ENCODE measurements at places on chromosomes 5 and 9. TPM values are rescaled to one million over a fixed set of nuclear protein-coding genes. Genes with fewer than 3 reads are reported as not detected.

SPINK7 gene
- not detected for polyA plus RNA-seq

SAPCD2 gene
- 0.27 TPM for polyA plus RNA-seq

TLN1 gene
- 32.9 TPM for polyA plus RNA-seq

GRCh38 chr5:175689147-175689991, 31.5 kb downstream of the HRH2 start:
- no peaks in the 10 kb centered on the region for H3K27me3 ChIP-seq
- no peak for DNase-seq
- H3K4me3 ChIP-seq: no peak overlapping the region
- H3K36me3 ChIP-seq: no peaks in the 10 kb centered on the region
- peak overlapping the region; percentile 4 for H3K27ac ChIP-seq

- H3K36me3 ChIP-seq: no peaks in the 10 kb centered on the region
- DNase-seq: no peak
Measured at GRCh38 chr5:128966375-128966774, 1.1 kb downstream of the SLC27A6 start.

DNA sequence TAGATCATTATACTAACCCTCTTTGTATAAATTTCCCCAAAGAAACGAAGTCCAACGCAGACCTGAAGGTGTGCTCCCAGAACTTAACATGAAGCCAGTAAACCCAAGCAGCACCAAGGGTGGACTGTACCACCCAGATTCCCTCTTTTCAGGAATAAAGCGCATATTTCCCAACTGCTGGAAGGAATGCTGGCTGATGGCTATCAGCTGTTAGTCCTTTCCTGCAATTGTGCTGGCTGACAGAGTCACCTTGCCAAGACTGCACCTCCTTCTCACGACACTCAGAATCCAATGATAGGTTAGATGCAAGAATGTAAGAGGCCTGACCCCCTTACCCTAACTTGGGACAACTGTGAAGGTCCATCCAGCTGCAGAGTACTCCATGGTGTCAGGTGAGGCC, 93.9 kb downstream of the MAPKAP1 start:
- no peak overlapping the region for H3K27ac ChIP-seq
- H3K36me3 ChIP-seq: no peaks in the 10 kb centered on the region
- no peaks in the 10 kb centered on the region for H3K27me3 ChIP-seq

DNA sequence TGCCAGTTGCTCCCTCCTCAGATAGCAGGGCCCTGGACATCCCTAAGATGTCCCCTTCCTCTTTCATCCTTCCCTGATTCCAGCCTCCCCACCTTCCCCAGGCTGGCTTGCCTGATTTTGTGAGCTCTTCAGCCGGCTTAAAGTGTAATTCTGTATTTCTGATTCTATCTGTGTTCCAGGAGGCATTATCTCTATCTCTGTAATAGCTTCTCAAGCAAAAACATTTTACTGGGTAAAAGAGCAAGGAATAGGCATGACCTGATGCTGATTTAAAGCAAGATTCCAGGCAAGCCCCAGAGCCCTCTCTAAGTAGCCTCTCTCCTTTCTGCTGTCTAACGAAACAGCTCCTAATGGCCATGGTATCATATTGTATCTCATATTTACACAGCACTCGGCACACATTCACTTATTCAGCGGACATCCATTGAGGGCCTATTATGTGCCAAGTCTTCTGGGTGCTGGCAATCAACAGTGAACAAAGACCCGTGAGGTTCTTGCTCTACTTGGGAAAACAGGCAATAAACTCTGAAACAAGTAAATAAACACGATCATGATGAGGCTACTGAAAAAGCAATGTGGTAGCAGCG, 100.9 kb upstream of the MSX2 start:
- H3K4me3 ChIP-seq: no peak overlapping the region
- no peaks in the 10 kb centered on the region for H3K4me1 ChIP-seq
- H3K27me3 ChIP-seq: peaks cover 8% of the 10 kb centered on the region

GRCh38 chr9:90065851-90066250, 461.0 kb downstream of the GADD45G start:
- DNase-seq: no peak
- no peak overlapping the region for H3K27ac ChIP-seq
- no peak overlapping the region for H3K4me3 ChIP-seq
- H3K27me3 ChIP-seq: peaks cover 2% of the 10 kb centered on the region
- H3K4me1 ChIP-seq: no peaks in the 10 kb centered on the region

DNA sequence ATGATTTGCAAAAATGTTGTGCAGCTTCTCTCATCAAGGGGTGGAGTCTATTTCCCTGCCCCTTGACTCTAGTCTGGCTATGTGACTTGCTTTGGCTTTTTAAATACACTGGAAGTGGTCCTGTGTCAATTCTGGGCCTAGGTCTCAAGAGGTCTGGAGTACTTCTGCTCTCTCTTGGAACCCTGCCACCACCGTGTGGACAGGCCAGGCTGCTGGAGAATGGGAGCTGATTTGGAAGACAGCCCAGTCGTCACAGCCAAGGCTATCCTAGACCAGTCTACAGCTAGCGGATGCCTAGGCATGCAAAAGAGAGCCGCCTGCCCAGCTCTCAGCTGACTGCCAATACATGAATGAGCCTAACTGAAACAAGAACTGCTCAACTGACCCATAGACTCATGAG, 56.7 kb upstream of the CLINT1 start:
- DNase-seq: no peak
- peaks cover 12% of the 10 kb centered on the region for H3K4me1 ChIP-seq
- peak overlapping the region; percentile 41 for H3K27ac ChIP-seq
- no peak overlapping the region for H3K4me3 ChIP-seq
- no peaks in the 10 kb centered on the region for H3K36me3 ChIP-seq

DNA sequence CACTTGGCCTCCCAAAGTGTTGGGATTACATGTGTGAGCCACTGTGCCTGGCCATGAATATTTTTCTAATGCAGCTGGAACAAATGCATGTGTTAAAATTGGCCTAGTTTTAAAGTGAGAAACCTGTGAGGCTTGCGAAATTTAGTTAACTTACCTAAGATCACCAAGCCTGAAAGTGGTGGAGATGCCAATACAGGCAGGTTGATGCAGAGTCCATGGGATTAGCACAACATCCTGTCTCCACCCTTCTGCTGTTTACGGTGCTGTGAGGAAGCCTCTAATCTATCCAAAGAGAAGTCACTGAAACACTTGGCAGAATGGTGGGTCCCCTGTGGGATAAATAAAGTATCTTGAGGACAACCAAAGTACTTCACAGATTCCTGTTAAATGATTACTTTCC, 98.2 kb downstream of the PCSK5 start:
- no peak overlapping the region for H3K27ac ChIP-seq
- no peak for DNase-seq
- H3K4me3 ChIP-seq: no peak overlapping the region
- peaks cover 58% of the 10 kb centered on the region for H3K36me3 ChIP-seq

GRCh38 chr5:173554989-173555705, 61.3 kb downstream of the BOD1 start:
- no peaks in the 10 kb centered on the region for H3K36me3 ChIP-seq
- H3K27ac ChIP-seq: no peak overlapping the region
- H3K4me3 ChIP-seq: no peak overlapping the region

RANBP3L gene
- polyA plus RNA-seq: not detected

DNA sequence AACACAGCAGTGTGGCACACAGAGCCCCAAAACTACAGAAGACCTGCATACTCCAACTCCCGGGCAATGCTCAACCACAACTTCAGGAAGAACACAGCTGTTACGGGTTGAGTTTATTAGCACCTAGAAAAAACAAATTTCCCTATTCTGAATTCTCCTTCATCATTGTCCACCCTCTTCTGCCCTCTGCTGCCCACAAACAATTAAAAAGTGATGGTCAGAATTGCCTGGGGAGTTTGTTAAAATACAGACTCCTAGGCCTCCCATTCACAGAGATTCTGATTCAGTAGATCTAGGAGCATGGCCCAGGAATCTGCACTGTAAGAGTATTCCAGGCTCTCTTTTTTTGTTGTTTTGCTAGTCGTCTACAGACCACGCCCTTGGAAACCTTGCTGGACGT, 310.6 kb downstream of the NDUFS4 start:
- no peaks in the 10 kb centered on the region for H3K36me3 ChIP-seq
- H3K4me1 ChIP-seq: no peaks in the 10 kb centered on the region
- DNase-seq: no peak

PRUNE2 gene
- not detected for polyA plus RNA-seq

DBH gene
- not detected for polyA plus RNA-seq

DNAJC18 gene
- 5.1 TPM for polyA plus RNA-seq

GRCh38 chr5:112142769-112143270, 276.3 kb downstream of the EPB41L4A start:
- H3K27ac ChIP-seq: no peak overlapping the region
- no peak for DNase-seq
- H3K36me3 ChIP-seq: no peaks in the 10 kb centered on the region
- no peak overlapping the region for H3K4me3 ChIP-seq
- peaks cover 3% of the 10 kb centered on the region for H3K27me3 ChIP-seq

DNA sequence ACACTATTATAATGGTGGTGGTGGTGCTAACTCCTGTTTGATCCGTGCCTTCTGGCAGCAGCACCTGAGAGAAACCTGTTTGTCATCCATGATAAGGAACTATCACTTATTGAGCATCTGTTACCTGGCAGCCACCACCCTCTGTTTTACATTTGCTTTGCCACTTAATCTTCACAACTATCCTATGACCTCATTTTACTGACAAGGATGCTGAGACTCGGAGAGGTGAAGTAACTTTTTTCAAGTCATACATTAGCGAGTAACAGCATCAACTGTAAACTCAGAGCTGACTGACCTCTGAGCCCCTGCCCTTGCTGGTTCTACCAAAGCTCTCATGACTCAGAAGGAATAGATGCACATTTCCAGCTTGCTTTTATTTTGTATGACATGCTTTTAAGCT, 81.1 kb downstream of the EGFLAM start:
- DNase-seq: no peak
- no peak overlapping the region for H3K4me3 ChIP-seq
- H3K36me3 ChIP-seq: no peaks in the 10 kb centered on the region
- H3K27me3 ChIP-seq: peaks cover 29% of the 10 kb centered on the region
- peaks cover 2% of the 10 kb centered on the region for H3K4me1 ChIP-seq

Measured in naive thymus-derived CD8-positive, alpha-beta T cell (primary cell).